ENCODE measurements at places on chromosomes 3 and 15.

- no peak for DNase-seq
Observed at GRCh38 chr3:185560676-185561075, 8.3 kb upstream of the LIPH start.

DNA sequence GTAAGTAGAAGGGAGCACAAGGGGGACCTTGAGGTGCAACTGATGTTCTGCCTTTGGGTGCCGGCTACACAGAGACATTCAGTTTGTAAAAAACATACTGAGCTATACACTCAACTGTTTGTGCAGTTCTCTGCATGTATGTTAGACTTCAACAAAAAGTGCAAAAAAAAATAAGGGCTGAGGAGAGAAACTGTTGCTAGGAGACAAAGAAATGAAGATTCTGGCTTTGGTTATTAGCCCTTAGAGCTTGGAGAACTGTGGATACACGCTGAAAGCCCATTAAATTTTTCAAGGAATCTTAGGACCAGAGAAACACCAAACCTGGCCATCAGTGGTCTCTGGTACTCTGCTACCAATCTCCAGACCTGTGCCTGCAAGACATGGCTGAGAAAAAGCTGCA is 207.6 kb upstream of the NSMCE3 start:
- DNase-seq: no peak

GRCh38 chr3:25426408-25426807 is 1.7 kb upstream of the RARB start:
- DNase-seq: no peak

DNA sequence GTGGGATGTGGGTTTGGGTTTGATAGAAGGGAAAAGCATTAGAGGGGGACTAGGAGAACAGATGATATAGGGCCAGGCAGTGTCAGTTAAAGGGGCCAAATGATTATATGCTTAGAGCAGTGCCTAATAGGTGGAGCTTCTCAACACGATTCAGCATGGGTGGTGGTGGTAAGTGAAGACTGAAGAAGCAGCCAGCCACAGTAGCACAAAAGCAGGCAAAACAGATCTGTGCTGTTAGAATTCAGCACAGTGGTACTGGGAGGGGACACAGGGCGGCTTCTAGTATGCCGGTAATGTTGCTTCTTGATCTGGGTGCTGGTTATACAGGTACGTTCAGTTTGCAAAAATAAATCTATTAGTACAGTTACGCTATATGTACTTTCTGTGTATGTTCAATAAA is 25.5 kb downstream of the PDE8A start:
- no peak for DNase-seq

GRCh38 chr15:81751816-81752545 is 293.8 kb downstream of the MEX3B start:
- DNase-seq: no peak

GRCh38 chr3:173584838-173585831 is 187.6 kb downstream of the NLGN1 start:
- no peak for DNase-seq

- no peak for DNase-seq
Observed at GRCh38 chr15:47705281-47705997, 11.9 kb upstream of the SEMA6D start.

GRCh38 chr3:58459160-58459559 is 25.5 kb upstream of the PDHB start:
- DNase-seq: no peak

GRCh38 chr3:89395456-89395855 is 288.0 kb downstream of the EPHA3 start:
- no peak for DNase-seq

GRCh38 chr3:182519569-182519968 is 273.7 kb upstream of the ATP11B start:
- DNase-seq: no peak

DNA sequence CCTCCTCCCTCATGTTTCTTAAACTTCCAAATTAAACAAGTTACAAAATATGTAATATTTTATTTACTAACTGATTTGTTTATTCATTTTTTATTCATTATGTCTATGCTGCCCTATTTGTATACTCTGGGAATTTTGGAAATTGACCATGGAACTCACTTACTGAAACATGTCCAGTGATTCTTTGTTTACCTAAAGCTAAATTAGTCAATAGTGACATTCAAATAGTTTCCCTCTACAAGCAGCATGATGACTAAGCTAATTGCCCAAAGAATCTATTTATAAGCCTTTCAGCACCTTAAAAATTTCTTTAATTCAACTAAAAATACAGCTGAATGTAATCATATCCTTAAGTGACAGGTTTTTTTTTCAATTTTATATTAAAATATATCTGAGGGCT is 437.7 kb downstream of the SI start:
- no peak for DNase-seq

DNA sequence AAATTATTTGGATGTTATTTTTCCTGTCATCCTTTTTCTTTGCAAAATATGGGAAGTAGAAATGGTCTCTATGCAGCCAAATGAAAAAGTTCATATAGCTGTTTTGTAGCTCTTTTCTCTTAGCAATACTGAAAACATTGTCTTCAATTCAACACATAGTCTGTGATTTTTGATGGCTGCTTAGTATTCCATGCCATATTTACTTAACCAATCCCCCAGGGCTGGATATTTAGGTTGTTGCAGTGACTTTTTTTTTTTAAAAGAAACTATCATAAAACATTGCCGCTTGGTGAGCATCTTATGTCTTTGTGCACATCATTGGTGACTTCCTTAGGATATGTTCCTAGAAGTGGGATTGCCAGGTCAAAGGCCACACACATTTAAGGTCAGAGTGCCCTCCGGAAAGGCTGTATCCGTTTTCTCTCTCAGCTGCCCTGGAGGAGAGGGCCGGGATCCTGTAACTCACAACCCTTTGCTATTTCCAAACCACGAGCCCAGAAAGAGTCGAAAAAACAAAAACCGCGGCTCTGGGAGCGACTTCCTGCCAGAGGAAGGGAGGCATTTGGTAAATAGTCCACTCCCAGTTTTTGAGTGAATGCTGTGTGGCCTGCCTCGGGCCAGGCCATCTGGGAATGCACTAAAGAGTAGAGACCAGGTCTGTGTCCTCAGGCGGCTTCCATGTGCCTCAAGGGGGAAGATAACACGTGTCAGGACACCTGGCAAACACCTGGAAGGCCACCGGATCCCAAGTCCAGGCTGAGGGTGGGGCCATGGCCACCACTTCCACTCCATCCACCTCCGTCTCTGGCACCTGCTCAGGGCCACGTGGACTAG is 41.9 kb downstream of the SMAD6 start:
- no peak for DNase-seq

GRCh38 chr3:153166206-153166605 is 4.2 kb downstream of the RAP2B start:
- DNase-seq: no peak

- no peak for DNase-seq
Observed at GRCh38 chr3:38476157-38476756, 19.9 kb upstream of the EXOG start.

Data from activated effector memory CD4-positive, alpha-beta T cell treated with Interleukin-2 at 50 U/mL for 16 hours (primary cell).